ENCODE measurements at places on chromosomes 16 and 17.

- no peak for DNase-seq
Measured at GRCh38 chr17:8823279-8823678, 24.1 kb upstream of the MFSD6L start.

- no peak for DNase-seq
Measured at GRCh38 chr16:81455720-81456494, 11.3 kb downstream of the CMIP start.

GRCh38 chr16:57007530-57007929, 18.2 kb downstream of the NLRC5 start:
- no peak for DNase-seq

- no peak for DNase-seq
Measured at GRCh38 chr17:66339561-66339960, 37.1 kb downstream of the PRKCA start.

DNA sequence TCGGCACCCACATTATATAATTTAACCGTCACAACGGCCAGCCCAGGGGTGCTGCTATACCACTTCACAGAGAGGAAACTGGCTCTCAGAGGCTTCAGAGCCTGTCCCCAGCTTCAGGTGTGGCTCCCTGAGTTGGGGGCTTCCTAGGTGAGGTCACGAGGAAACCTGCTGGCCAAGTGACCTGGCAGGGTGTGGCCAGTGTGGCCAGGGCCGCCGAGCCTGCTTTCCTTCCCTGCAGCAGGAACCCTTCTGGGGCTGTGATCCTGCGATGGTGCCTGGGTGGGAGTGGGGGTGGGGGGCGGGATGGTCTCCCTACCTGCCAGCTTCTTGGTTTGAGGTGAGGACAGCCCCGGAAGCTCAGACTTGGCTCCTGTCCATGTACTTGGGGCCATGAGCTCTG, 39.9 kb downstream of the ADCY7 start:
- no peak for DNase-seq

All from kidney (tissue), 22 donors.